ENCODE measurements at places on chromosomes 11 and 22.

GRCh38 chr22:49040754-49041467 is 786.8 kb downstream of the BRD1 start:
- no peak for DNase-seq

GRCh38 chr11:122207505-122207904 is 91.5 kb upstream of the BLID start:
- no peak for DNase-seq

GRCh38 chr22:43057641-43058040 is 31.6 kb downstream of the TTLL1 start:
- no peak for DNase-seq

DNA sequence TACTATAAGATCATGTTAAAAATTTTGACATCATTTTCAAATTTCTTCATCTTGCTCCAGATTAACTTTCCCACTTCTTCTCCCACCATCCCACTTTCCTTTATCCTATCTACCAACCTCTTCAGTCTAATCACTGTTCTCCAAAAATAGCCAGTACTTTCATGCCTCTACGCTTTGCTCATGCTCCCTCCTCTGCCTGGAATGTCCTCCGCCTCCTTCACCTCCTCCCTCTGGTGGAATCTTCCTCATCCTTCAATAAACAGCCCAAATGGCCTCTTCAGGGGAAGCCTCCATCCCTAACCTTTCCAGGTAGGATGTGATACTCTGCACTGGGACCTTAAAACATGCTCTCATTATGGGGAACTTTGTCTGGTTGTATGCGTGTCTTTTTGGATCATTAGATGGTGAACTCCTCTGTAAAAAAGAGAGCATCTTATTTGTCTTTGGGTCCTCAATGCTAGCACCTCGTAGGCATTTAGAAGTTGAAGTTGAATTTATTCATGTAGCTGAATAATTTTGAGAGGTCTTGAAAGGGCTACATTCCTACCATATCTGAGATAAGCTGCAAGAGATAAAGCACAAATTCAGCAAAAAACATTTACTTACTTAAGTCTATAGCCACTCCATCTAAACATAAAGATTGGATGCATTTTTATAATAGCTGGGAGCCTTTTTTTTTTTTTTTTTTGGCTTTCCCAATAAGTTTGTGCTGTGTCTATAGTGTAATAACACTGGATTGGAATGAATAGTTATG is 8.0 kb upstream of the CSRP3 start:
- DNase-seq, result no peak

DNA sequence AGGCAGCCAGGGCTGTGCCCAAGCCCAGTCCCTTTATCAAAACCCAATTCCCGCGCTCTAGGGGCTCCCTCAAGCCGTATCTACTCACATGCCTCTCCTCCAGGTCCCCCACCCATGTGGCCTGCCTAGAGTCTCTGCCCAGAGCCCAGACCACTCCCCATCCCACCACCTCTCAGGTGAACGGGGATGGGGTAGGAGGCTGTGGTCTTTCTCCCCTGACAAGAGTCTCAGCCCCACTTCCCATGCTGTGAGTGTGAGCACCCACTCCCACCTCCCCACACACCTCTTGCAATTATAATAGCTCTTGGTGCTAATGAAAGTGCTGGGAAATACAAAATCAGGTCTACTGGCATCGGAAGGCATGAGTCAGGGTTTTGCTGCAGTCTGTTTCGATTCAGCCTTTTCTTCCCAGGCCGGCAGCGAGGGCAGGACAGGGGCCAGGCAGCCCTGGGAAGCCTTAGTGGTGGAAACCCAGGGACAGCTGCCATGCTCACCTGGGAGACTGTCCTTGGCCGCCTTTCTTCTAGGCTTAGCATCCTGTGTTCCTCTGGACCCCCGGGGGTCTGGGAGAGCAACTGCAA is 16.7 kb upstream of the TMPRSS4 start:
- DNase-seq, result no peak

GRCh38 chr11:68889948-68890446 is 13.6 kb downstream of the MRPL21 start:
- DNase-seq, result peak; percentile 42

DNA sequence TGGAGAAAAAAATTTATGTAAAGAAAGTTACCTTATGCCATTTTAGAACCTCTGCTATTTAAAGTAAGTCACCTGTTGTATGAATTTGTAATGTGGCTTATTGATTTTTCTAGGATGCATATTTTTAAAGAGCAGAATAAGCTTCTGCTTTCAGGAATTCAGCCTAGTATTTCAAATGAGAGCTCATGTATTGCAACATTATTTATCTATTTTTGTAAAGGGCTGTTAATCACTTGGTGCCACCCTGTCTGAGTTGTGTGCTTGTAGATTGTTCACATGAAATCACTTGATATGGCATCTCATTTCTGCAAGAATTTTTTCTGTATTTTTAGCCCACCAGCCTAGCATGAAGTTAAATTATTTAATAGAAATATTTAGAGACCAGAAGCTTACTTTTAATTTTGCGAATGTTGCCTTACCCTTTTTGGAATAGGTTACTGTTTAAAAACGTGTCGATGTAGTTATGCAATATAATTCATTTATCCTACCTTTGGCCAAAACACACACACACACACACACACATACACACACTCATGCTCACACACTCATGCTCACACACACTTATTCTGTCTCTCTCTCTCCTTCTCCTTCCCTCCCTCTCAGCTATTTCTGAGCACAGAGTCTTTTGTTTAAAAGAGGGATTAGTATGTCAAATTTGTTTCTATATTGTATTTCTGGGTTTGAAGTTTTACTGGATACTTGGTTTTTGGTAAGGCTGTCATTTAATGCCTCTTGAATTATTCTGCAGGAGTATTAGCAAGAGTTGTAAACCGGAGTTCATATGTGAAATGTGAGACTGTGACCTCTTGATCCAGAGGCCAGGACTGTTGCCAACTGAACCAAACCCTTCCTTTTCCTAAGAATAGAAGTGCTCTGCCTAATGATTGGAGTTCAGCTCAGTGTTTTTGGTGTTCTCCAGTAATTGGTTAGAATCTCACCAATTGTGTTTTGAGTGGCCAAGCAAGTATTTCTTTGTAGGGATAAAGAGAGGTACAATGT is 34.4 kb downstream of the YAP1 start:
- DNase-seq, result peak; percentile 22

- DNase-seq, result no peak
These were observed 14.6 kb downstream of the KCNA4 start for GRCh38 chr11:30002157-30002785.

GRCh38 chr11:2090172-2091111 is 48.7 kb downstream of the IGF2 start:
- DNase-seq, result no peak

DNA sequence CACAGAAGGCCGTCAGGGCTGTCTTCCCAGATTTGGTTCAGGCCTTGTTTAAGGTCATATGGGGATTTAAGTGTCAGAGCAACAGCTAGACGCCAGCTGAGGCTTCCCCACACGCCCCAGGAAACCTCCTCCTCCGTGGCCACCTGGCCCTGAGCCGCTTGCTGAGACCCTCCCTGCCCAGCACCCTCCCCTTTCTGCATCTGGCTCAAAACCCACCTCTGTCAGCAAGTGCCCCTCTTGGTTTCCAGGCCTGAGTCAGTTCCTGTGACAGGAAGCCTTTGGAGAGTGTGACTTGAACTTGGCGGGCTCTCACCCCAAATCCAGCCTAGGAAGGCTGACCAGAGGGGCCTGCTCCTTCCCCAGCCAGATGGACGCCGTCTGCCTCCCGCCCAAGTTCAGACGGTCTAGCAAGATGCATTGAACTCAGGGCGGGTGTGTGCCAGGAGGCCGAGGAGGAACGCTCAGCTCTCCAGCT is 561 bp downstream of the FXYD2 start:
- DNase-seq, result no peak
